ENCODE measurements at places on chromosomes 7 and 10. TPM values are rescaled to one million over a fixed set of nuclear protein-coding genes. Genes with fewer than 3 reads are reported as not detected.
A peak's percentile ranks its signal among the peaks of the same experiment; 100 is the strongest.

DNA sequence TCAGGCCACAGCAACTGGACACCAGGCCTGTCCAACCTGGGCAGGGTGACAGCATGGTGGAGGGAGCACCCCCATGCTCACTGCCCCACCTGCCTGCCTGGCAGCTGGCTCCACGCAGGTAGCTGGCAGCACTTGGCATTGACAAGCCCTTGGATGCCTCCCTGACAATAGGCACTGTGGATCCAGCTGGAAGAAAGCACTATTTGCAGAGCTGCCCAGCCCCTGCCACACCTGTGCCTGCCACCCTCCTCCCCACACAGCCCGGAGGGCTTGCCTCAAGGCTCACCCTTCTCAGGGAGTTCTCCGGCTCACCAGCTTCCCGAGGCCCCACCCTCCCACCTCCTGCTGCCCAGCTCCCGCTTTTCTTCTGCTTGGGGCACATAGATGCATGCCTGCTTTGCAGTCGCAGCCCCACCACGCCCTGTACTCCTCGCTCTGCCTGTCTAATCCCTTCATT, 160.1 kb downstream of the NEURL1 start:
- no peak for DNase-seq
- peaks cover 18% of the 10 kb centered on the region for H3K36me3 ChIP-seq
- H3K4me1 ChIP-seq, result no peaks in the 10 kb centered on the region
- H3K4me3 ChIP-seq, result no peak overlapping the region

- no peaks in the 10 kb centered on the region for H3K4me1 ChIP-seq
- H3K36me3 ChIP-seq, result no peaks in the 10 kb centered on the region
- H3K27me3 ChIP-seq, result no peaks in the 10 kb centered on the region
- H3K4me3 ChIP-seq, result no peak overlapping the region
Measured at GRCh38 chr7:91685544-91685943, 195.0 kb downstream of the MTERF1 start.

Gene GSTO2
- total RNA-seq, result 0.48 TPM

GRCh38 chr10:130135676-130136225, 440 bp upstream of the GLRX3 start:
- DNase-seq, result no peak
- peaks cover 24% of the 10 kb centered on the region for H3K4me1 ChIP-seq
- H3K36me3 ChIP-seq, result no peaks in the 10 kb centered on the region
- peak overlapping the region; percentile 68 for H3K4me3 ChIP-seq
- no peaks in the 10 kb centered on the region for H3K27me3 ChIP-seq

- no peak overlapping the region for H3K27ac ChIP-seq
- H3K27me3 ChIP-seq, result no peaks in the 10 kb centered on the region
- no peaks in the 10 kb centered on the region for H3K4me1 ChIP-seq
- no peak for DNase-seq
- no peaks in the 10 kb centered on the region for H3K36me3 ChIP-seq
Measured at GRCh38 chr7:91567081-91568012, 303.1 kb downstream of the FZD1 start.

DNA sequence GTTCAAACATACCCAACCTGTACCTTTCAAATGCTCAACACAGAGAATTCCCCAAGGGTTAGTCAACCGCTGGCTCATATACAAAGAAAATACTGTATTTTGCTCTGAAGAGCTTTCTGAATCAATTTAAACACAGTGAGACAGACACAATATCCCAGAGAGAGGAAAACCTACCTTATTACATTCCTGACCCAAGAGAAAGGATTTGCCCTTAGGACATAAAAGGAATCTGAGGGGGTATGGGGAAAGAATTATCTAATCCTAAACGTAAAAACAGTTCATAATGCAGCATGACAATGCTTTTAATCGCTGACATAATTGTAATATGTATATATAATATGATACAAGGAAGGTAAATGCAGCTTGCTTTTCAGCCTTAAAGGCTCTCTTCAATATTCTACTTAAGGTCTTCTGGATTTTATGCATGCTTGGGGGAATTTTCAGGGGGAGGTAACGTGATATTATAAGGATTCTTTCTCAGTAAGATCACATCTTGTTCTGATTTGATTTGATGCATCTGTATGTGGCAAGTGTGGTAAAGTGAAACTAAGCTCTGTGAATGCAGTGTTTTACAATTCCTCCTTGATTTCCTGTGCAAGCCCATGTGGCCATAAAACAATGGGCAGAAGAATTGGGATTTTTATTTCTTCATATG, 240.5 kb downstream of the GLI3 start:
- H3K27ac ChIP-seq, result no peak overlapping the region
- H3K27me3 ChIP-seq, result no peaks in the 10 kb centered on the region
- H3K4me3 ChIP-seq, result no peak overlapping the region

DNA sequence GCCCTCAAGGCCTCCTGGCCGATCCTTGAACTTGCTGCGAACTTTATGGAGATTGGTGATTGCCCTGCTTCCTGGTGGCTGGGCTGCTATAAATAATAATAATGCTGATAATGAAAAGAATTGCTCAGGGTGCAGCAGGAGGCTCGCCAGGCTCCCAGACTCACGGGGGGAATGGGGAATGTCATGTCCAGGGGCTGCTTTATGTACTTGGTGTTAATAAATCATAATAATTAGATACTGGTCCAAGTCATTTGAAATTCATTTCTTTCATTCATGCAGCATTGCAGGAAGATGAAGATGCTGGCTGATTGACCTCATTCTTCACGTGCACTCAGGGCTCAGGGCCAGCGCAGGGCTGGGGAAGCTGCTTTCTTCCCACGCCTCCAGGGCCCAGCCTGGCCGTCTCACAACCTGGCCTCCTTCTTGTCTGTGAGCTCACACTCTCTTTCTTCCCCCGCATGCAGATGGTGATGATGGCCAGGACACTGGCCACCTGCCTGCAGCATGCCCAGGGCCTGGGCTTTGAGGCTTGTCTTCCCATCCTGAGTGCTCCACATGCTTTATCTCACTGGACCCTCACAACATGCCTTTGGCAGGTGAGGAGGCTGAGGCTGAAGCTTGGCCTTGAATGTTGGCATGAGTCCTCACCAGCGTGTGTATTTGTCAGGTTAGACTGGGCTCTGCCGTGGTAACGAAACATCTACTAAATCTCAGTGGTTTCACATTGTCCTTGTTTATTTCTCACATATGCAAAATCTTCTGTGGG, 138.4 kb upstream of the TNS3 start:
- no peak overlapping the region for H3K27ac ChIP-seq
- no peak for DNase-seq
- H3K27me3 ChIP-seq, result no peaks in the 10 kb centered on the region
- no peak overlapping the region for H3K4me3 ChIP-seq

- no peak for DNase-seq
- no peaks in the 10 kb centered on the region for H3K36me3 ChIP-seq
- no peak overlapping the region for H3K27ac ChIP-seq
- H3K4me3 ChIP-seq, result no peak overlapping the region
- no peaks in the 10 kb centered on the region for H3K27me3 ChIP-seq
- no peaks in the 10 kb centered on the region for H3K4me1 ChIP-seq
Measured at GRCh38 chr10:380313-380940, 245.2 kb downstream of the ZMYND11 start.

- H3K27me3 ChIP-seq, result no peaks in the 10 kb centered on the region
- no peaks in the 10 kb centered on the region for H3K4me1 ChIP-seq
- H3K27ac ChIP-seq, result no peak overlapping the region
- no peak overlapping the region for H3K4me3 ChIP-seq
- DNase-seq, result no peak
Measured at GRCh38 chr7:44066494-44067063, 1.2 kb upstream of the PGAM2 start.

GRCh38 chr10:80320377-80320776, 30.9 kb upstream of the MAT1A start:
- peaks cover 1% of the 10 kb centered on the region for H3K27me3 ChIP-seq
- no peak overlapping the region for H3K27ac ChIP-seq
- no peak for DNase-seq
- H3K4me1 ChIP-seq, result no peaks in the 10 kb centered on the region

DNA sequence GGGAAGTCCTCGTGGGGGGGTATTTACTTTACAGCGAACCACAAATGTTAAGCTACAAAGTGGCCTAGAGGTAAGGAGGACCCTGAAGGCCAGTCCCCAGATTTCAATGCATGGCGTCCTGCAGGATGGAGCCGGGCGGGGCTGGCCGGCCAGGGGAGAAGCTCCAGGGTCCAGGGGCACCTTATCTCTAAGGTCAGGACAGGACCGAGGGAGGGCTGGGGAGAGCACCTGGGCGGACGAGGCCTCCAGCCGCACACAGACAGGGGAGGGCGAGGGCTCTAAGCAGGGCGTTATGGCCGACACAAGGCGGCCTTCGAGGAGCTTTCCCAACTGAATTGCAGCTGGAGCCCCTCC, 96.4 kb upstream of the DIP2C start:
- no peaks in the 10 kb centered on the region for H3K4me1 ChIP-seq
- no peak for DNase-seq
- H3K4me3 ChIP-seq, result no peak overlapping the region
- no peaks in the 10 kb centered on the region for H3K36me3 ChIP-seq
- H3K27me3 ChIP-seq, result no peaks in the 10 kb centered on the region
- H3K27ac ChIP-seq, result no peak overlapping the region

GRCh38 chr7:130444234-130444633, 3.4 kb upstream of the CEP41 start:
- H3K4me1 ChIP-seq, result peaks cover 11% of the 10 kb centered on the region
- H3K4me3 ChIP-seq, result no peak overlapping the region
- DNase-seq, result no peak
- no peak overlapping the region for H3K27ac ChIP-seq
- H3K36me3 ChIP-seq, result no peaks in the 10 kb centered on the region

- no peaks in the 10 kb centered on the region for H3K27me3 ChIP-seq
- no peak overlapping the region for H3K27ac ChIP-seq
- no peaks in the 10 kb centered on the region for H3K36me3 ChIP-seq
- H3K4me1 ChIP-seq, result no peaks in the 10 kb centered on the region
- no peak for DNase-seq
- H3K4me3 ChIP-seq, result no peak overlapping the region
Measured at GRCh38 chr10:131815266-131816156, 85.3 kb upstream of the PPP2R2D start.

Gene RADIL
- not detected for total RNA-seq

GRCh38 chr10:94762393-94762792, at the start of gene CYP2C19:
TSS of gene CYP2C19 (plus strand) at chr10:94762681. CDS start at chr10:94762706, 25 bp downstream.
- H3K4me1 ChIP-seq, result no peaks in the 10 kb centered on the region
- no peak for DNase-seq
- no peaks in the 10 kb centered on the region for H3K27me3 ChIP-seq
- no peaks in the 10 kb centered on the region for H3K36me3 ChIP-seq

- DNase-seq, result no peak
- H3K27me3 ChIP-seq, result no peaks in the 10 kb centered on the region
- H3K36me3 ChIP-seq, result no peaks in the 10 kb centered on the region
- H3K4me3 ChIP-seq, result no peak overlapping the region
- H3K27ac ChIP-seq, result no peak overlapping the region
- H3K4me1 ChIP-seq, result no peaks in the 10 kb centered on the region
Measured at GRCh38 chr7:50221028-50221427, 83.5 kb upstream of the IKZF1 start.

- H3K27me3 ChIP-seq, result no peaks in the 10 kb centered on the region
- peaks cover 4% of the 10 kb centered on the region for H3K36me3 ChIP-seq
- peaks cover 35% of the 10 kb centered on the region for H3K4me1 ChIP-seq
- no peak overlapping the region for H3K4me3 ChIP-seq
- no peak for DNase-seq
- H3K27ac ChIP-seq, result no peak overlapping the region
Measured at GRCh38 chr10:124643330-124644009, 100.7 kb downstream of the FAM53B start.

- no peak overlapping the region for H3K4me3 ChIP-seq
- no peaks in the 10 kb centered on the region for H3K27me3 ChIP-seq
- peaks cover 3% of the 10 kb centered on the region for H3K4me1 ChIP-seq
Measured at GRCh38 chr7:148056406-148056805, 534.2 kb upstream of the C7orf33 start.

DNA sequence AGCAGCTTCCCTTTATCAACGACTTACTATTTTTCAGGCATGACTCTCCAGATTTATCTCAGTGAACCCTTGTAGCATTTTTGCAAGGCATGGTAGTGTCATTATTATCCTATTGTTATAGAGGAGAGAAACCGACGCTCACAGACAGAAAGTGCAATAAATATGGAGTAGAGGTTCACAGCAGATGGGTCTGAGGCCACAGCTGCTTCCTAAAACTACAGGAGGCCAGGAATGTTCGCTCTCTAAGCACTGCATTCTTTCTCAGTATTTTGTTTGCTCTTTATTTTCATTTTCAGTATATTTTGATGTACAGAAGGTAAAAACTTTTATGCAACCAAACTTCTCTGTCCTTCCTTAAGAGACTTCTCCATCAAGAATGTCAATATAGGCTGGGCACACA, 4.5 kb upstream of the AEBP1 start:
- H3K4me3 ChIP-seq, result no peak overlapping the region
- peaks cover 3% of the 10 kb centered on the region for H3K27me3 ChIP-seq
- DNase-seq, result no peak
- no peaks in the 10 kb centered on the region for H3K36me3 ChIP-seq
- no peak overlapping the region for H3K27ac ChIP-seq
- peaks cover 14% of the 10 kb centered on the region for H3K4me1 ChIP-seq

- peaks cover 3% of the 10 kb centered on the region for H3K36me3 ChIP-seq
- H3K4me3 ChIP-seq, result no peak overlapping the region
- no peak for DNase-seq
- H3K27me3 ChIP-seq, result no peaks in the 10 kb centered on the region
- H3K4me1 ChIP-seq, result peaks cover 48% of the 10 kb centered on the region
Measured at GRCh38 chr10:61958805-61959204, 57.3 kb downstream of the ARID5B start.

DNA sequence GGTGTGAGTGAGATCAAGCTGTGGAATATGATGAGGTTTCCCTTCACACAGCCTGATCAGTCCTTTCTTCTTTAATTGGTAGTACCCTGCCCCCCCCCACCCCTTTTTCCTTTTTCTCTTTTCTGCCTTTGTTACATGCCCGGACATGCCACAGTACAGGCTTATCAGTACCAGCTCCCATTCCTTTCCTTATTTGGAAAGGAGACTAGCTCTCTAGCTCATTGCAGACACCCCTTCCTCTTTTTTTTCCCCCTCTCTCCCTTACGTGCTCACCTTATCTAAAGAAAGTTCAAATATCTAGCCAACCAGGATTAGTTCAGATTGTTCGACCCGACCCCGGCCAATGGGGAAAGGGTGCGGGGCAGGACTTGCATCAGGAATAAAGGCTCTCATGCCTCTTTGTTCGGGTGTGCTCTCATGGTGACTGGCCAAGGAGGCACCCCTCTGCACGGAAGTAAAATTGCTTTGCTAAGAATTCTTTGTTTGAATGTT, 230.4 kb downstream of the ACTR3B start:
- DNase-seq, result no peak
- H3K4me3 ChIP-seq, result no peak overlapping the region
- H3K27ac ChIP-seq, result no peak overlapping the region
- H3K36me3 ChIP-seq, result no peaks in the 10 kb centered on the region

DNA sequence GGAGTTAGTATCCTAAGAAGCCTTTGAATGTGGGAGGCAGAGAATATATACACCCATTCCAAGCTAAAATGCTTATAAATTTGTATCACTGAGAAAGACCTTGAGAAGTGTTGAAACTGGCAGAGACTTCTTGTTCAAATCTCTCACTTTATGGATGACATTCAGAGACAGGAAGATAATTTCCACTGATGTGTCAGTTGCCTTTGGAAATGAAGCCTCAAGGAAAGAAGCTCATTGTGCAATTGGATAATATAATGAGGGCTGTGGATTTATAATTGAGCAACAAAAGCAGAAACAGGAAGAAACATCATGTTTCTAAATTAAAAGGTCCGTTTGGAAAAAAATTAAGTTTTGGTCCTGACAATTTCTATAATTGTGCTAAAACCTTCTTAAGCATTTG, 789.9 kb upstream of the IGFBP3 start:
- no peak for DNase-seq
- H3K27ac ChIP-seq, result no peak overlapping the region
- no peaks in the 10 kb centered on the region for H3K4me1 ChIP-seq
- H3K27me3 ChIP-seq, result no peaks in the 10 kb centered on the region
- no peaks in the 10 kb centered on the region for H3K36me3 ChIP-seq

GRCh38 chr10:58554316-58554715, 41.6 kb downstream of the BICC1 start:
- no peaks in the 10 kb centered on the region for H3K27me3 ChIP-seq
- no peak overlapping the region for H3K27ac ChIP-seq
- no peaks in the 10 kb centered on the region for H3K4me1 ChIP-seq
- no peaks in the 10 kb centered on the region for H3K36me3 ChIP-seq

Measured in GM12878 (cell line).